ENCODE measurements at places on chromosomes 1 and 21.
A peak's percentile ranks its signal among the peaks of the same experiment; 100 is the strongest.

GRCh38 chr1:53121319-53122172 is 20.9 kb downstream of the SLC1A7 start:
- DNase-seq = no peak

DNA sequence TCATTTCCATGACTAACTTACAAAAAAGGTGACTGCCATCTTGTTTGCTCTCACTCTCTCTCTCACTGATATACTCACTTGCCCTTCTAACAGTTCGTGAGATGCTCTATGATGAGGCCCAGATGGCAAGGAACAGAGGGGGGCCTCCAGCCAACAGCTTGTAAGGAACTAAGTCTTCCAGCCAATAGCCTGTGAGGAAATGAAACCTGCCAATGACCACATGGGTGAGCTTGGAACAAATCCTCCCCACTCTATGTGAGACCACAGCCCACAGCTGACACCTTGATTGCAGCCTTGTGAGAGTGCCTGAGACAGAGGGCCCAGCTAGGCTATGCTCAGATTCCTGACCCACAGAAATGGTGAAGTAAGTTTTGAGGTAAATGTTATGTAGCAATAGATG is 153.7 kb downstream of the HHIPL2 start:
- no peak for DNase-seq

DNA sequence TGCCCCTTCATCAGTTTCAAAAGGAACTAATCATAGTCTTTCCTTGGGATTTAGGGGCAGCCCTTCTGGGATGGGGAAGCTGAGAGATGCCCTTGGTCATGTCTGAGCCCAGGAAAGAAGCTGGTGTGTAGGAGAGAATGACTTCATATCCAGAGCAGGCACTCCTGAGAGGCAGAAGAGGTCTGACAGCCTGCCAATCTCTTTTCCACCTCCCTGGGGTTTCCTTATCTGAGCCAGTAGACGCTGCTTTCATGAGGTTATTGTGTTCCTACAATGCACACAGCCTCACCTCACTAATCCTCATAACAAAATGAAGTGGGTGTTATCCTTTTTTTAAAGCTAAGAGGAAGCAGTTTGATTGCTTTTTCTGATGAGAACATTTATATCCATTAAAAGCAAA is 14.1 kb downstream of the ROR1 start:
- no peak for DNase-seq

GRCh38 chr1:240462766-240463395 is 149.1 kb downstream of the GREM2 start:
- no peak for DNase-seq

GRCh38 chr1:199684686-199685273 is 342.7 kb upstream of the NR5A2 start:
- DNase-seq = no peak

DNA sequence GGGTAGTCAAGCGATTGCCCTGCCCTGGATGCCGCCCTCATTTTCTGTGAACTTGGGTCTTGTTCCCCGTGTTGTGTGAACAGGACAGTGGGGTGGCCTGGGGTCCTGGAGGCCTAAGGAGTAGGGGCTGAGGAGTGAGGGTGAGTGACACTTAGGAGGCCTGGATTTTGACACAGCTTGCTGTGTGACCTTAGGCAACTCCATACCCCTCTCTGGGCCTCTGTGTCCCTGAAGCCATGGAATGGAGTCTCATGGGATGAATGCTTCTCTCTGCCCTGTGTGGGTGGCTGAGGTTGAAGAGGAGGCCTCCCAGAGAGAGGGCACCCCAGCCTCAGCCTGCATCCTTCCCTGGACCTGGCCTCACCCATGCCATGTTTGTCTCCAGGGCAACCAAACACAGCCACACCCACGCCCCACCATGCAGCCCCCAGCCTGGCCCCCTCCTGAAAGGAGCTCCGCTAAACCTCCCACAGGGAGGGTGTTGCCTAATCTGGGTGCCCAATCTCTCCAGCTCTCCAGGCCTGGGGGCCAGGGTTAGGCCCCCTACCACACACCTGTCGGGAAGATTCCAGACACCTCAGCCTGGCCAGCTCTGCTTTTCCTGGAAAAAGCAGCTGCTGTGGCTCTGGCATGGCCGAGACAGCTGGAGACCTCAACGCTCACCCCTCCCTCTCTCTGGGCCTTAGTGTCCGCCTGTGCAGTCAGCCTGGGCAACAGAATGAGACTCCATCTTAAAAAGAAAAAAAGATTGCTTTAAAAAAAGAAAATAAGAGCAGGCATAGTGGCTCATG is 9.9 kb downstream of the MYOM3 start:
- no peak for DNase-seq

- DNase-seq = no peak
Measured at GRCh38 chr21:14757533-14758327, 211.6 kb upstream of the SAMSN1 start.

- no peak for DNase-seq
Measured at GRCh38 chr1:173002891-173003838, 47.6 kb downstream of the TNFSF18 start.

- DNase-seq = no peak
Measured at GRCh38 chr21:41979751-41980369, 26.0 kb upstream of the C2CD2 start.

DNA sequence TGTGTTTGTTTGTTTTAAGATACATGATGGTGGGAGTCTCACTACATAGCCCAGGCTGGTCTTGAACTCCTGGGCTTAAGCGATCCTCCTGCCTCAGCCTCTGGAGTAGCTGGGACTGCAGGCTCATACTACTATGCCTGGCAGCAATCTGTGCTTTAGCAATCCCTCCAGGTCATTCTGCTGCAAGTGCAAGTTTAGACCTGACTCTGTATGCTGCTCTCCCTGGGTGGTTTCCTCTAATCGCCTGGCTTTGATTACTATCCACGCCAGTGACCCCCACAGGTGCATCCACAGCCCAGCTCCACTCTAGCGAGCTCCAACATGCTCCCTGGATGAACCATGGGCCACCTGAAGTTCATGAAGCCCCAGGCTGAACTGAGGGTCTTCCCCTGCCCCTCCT is 15.5 kb upstream of the PABPC4 start:
- DNase-seq = no peak

DNA sequence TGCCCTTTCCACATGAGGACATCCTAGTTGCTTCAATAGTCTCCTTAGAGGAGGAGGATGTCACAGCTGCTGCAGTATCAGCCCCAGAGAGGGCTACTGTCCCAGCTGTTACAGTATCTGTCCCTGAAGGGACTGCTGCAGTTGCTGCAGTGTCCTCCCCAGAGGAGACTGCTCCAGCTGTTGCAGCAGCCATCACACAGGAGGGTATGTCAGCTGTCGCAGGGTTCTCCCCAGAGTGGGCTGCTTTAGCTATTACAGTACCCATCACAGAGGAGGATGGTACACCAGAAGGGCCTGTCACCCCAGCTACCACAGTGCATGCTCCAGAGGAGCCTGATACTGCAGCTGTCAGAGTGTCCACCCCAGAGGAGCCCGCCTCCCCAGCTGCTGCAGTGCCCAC is 78.5 kb upstream of the BMP8A start:
- no peak for DNase-seq

DNA sequence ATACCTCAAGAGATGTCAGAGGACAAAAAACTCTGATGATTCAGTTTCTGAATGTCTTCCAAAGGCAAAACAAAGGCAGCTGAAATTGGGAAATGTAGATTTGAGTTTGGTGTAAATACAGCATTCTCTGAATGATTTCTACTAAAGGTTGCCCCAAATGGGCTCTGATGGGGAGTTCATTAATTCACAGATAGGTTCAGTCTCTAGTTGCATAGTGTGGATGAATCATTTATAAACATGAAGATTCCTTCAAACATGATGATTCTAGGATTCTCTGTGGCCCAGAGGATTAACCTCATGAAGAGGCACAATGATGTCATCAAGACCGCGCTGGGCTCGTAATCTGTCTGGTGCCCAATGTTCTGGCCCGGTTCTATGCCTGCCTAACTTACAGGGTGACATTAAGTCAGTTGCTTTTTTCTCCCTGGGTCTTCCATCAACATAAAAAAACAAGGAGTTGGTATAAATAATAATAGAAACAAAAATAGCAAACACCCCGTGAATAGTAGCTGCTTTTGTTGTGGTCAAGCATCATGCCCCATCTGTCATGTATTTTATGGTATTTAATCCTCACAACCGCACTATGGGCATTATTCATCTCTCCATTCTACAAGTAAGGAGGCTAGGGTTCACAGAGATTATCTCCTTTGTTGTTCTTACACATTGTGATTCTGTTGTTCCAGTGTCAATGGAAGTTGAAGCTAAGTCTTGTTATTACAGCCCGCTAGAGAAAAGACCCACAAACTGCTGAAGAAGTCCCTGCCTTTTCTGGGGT is 509.6 kb upstream of the USP24 start:
- DNase-seq = no peak

- DNase-seq = no peak
Measured at GRCh38 chr1:32199717-32200072, 700 bp upstream of the CCDC28B start.

DNA sequence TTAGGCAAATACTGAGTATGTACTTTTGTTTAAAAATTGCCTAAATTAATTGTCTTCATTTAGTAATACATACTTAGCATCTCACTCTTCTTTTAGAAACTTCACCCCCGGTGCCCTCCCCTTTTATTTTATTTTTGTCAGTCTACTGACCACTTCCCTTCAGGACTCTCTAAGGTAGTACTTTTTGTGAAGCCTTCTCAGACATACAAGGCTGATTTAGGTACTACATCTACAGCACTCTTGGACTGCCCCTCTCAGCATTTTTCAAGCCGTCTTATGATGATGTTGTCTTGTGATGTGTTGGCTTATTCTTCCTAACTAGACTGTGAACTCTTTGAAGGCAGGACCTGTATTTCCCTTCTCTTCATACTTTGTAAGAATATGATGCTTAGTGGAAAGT is 24.7 kb downstream of the RPS6KC1 start:
- no peak for DNase-seq

DNA sequence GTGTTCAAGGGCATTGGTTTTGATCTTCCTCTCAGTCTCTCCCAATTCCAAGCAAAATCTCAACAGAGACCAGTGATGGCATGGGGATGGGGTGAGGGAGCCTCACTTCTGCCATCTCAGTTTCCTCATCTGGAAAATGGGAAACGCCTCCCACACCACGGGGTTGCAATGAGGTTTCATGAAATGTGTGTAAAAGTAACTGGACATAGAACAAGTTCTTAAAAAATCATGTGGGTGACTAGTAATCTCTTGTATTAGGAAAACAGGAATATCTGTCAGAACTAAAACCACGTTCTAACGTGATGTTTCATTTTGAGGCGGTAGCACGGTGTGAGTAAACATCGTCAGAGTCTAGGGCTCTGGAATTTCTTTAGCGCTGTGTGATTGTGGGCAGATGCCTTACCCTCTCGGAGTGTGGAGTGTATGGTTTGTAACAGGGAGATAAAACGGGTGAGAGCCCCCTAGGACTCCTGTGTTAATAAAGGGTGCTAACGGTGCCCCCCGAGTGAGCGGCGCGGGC is 55.5 kb upstream of the DNAJC6 start:
- no peak for DNase-seq

- DNase-seq = peak; percentile 14
Measured at GRCh38 chr1:71049951-71050598, 2.5 kb upstream of the PTGER3 start.

DNA sequence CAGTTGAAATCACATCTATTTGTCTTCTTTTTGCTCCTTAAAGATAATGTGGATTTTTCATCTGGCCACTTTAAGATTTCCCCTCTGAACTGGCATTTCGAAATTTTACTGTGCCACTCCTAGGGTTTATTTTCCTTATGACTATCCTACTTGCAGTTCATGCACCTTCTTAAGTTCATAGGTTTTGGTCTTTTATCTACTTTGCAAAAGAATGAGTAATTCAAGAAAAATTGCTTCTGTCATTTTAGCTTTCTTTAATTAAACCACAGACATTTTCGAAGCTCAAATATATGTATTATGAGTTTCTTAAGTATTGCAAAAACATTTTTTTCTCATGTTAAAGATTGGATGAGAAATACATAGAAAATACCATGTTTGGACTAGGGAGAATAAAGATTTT is 1244.8 kb upstream of the TMPRSS15 start:
- DNase-seq = no peak

DNA sequence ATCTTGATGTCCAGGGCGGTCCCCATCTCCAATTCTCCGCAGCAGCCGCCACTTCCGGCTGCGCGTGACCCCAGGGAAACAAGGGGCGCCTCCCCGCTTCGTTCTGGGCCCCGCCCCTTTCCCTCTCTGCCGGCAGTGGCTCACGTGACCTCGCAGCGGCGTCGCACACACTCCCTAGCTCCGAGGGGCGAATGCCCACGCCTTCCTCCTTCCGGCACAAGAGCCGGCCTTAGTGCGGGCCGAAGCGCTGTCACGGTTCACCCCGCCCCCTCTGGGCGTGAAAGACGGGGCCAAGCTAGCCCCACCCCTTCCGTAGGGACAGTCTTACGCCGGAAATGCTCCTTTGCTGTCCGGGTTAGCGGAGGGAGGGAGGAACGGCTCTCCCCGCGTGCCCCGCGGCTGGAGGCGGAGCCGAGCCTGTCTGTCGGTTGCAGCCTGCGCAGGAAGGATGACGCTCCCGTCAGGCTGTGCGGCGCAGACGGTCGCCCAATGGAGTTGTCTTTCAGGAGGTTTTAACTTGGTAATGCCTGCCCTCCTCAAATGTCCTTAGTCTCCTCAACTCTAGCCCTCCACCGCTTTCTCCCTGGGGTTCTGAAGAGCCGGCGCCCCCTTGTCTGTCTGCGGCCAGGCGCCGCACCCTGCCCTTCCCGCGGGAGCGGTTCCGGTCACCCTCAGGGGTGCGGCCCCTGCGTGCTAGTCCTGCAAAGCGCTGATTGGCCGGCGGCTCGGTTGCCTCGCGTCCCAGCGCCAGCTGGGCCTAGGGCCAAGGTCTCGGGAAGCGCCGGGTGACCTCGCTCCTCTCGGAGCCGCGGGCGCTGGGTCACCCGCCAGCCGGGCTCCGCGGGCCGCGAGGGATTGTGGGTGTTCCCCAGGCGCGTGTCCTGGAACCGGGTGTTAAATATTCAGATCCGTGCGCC is at the start of gene VPS26C:
TSS of gene VPS26C (minus strand) at position 66 of the 917 bp plus-strand sequence. CDS start at position 26, 40 bp downstream.
- peak; percentile 97 for DNase-seq

DNA sequence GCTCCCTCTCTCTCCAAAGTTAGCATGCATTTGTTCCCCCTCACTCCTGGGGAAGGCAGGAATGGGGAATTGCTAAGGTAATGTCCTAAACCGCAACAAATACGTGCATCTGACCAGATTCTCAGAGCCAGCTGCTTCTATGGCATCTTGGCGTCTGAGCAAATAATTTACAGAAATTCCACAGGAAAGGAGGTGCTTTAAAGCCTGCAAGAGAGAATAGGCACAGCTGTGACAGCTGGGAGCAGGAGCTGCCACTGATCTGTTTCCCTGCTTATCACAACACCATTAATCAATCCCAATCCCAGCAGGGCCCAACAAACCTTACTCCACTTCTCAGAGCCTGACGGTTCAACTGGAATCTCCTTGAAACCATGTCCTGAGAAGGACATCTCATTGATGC is 83.5 kb upstream of the ZNF281 start:
- DNase-seq = no peak

GRCh38 chr1:64107632-64108031 is 95.8 kb upstream of the UBE2U start:
- no peak for DNase-seq

DNA sequence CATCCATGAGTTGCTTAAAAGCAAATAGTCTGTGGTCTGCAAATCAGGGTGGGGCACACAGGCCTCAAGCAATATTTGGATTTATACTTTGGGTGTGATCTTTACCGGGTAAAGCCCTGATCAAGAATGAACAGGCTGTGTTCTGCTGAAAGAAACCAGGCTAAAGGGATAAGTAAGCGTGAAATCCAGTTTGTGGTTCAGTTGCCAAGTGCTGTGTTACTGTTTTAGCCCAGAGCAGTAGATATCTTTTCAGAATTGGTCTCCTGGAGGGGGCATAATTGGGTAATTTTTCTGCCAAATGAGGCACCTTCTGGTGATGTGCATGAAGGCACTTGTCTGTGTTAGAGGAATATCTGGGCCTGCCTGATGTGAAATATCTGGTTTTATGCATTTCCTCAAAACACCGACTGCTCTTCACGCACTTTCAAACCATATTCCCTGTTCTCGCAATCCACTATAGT is 21.4 kb downstream of the AIM2 start:
- no peak for DNase-seq
